SK-MEL-5 (cell line): ENCODE measurements at places on chromosomes 3 and 15. TPM values are rescaled to one million over a fixed set of nuclear protein-coding genes. Genes with fewer than 3 reads are reported as not detected.

Gene TAGLN3
- total RNA-seq = not detected in 2 replicates

Gene CFAP91
- not detected in 2 replicates for total RNA-seq

Gene KLF15
- total RNA-seq = 20.4 and 23.5 TPM in 2 replicates

Gene PHLDB2
- total RNA-seq = 36.2 and 36.9 TPM in 2 replicates

GRCh38 chr15:29924750-29925149, 102.5 kb upstream of the TJP1 start:
- no peak for DNase-seq

DNA sequence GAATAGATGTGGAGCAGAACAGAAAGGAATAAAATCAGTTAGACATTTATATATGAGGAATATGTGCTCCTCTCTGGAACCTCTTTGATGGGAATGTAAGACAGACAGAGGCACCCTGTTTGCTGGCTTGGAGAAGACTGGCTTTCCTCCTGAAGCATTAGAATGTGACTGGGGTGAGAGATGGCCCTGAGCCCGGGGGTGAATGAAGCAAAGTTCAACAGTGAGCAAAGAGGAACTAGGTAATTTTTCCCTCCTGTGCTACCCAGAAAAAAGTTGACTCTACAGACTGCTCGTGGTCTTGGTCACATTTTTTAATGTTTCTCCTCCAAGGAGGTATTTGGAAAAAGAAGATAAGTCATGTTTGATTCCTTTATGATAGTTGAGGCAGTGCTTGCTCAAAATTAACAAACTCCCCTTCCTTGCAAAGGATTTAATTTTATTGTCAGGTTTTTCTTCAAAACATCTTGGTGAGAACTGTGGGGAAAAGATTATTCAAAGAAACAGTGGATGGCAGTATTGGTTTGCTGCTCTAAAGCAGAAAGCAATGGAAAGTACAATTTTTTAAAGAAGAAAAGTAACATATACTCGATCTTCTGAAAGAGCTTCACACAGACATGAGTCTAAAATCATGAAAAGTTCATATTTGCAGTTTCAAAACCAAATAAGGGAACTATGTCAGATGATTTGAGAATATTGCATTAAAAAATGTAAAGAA, 370.4 kb upstream of the CDIN1 start:
- DNase-seq = no peak

GRCh38 chr3:180070925-180071324, 34.2 kb upstream of the PEX5L start:
- DNase-seq = no peak

GRCh38 chr3:143147707-143148106, 28.1 kb downstream of the CHST2 start:
- no peak for DNase-seq

DNA sequence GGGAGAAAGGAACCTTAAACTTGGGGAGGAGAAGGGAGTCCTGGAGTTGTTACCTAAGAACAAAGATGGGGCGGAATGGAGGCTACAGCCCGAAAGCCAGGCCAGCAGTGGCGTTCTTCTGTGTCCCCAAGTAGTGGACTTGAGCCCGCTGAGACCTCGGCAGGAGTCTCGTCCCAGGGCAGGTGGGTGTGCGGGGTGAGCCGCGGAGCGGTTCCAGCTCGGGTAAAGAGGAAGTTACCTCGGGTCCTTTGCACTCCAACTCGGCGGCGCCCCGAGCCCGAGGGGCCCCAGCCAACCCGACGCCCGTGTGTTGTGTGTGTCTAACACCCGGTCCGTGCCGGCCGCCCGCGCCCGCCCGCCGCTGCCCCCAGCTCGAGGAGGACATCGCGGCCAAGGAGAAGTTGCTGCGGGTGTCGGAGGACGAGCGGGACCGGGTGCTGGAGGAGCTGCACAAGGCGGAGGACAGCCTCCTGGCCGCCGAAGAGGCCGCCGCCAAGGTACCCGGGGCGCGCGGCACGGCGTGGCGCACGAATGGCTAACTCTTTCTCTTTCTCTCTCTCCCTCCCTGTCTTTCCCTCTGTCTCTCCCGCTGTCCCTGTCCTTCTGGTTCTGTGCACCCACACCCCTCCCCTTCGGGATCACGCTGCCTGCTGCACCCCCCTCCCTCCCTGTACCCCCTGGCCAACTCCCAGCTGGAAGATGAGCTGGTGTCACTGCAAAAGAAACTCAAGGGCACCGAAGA, 959 bp downstream of the TPM1 start:
- no peak for DNase-seq

- no peak for DNase-seq
These were observed 8.1 kb upstream of the MUC13 start for GRCh38 chr3:124942613-124943012.

GRCh38 chr3:15405448-15406050, 21.8 kb downstream of the METTL6 start:
- peak; percentile 78 for DNase-seq

GRCh38 chr3:123818921-123819429, 65.2 kb downstream of the MYLK start:
- DNase-seq = no peak

GRCh38 chr3:94460931-94461330, 398.1 kb downstream of the NSUN3 start:
- DNase-seq = peak; percentile 83

GRCh38 chr3:71122641-71123040, 460.9 kb downstream of the FOXP1 start:
- no peak for DNase-seq

DNA sequence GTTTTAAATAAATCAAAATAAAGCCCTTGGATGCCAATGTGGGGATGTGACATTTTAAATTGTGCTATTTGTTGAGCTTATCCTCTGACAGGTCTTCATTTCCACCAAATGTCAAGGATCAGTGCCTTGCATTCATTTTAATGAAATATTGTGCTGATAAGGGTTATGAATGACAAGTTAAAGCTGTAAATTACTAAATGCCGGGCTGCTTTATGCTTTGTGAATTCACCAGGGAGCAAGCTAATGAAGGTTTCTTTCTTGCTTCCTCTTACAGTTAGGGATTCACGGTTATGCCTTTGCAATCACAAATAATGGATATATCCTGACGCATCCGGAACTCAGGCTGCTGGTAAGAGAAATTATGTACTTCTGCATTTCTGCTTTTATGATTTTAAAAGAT, 81.7 kb downstream of the LRTM1 start:
- no peak for DNase-seq

DNA sequence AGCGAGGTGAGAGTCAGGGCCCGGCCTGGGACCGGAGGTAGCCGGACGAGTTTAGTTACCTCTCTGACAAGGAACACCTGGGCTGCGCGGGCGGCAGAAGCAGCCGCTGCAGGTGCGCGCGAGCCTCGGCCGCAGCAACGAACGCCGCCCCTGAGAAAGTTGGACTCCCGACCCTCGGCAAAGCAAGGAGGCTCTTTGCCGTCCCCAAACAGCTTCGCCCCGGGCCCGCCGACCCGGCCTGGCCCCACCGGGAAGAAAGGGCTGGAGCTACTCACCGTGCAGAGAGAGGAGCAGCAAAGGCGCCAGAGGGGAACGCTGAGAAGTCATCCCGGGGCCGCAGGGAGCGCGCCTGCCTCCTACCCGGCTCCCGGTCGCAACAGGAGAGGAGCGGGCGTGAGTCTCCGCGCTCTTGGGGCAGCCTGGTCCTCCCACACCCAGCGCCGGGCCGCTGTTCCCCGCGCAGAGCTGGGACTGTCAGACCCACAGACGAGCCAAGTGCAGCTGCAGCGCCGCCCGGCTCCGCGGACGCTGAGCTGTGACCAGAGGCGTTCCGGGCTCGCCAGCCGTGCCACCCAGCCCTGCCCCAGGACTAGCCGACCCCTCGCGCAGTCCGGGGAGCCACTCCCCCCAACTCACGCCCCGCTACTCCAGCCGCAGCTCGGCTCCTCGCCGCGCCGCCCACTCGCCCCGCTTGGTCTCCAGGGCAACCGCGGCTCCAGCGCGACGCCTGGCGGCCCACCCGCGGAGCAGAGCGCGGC, at the start of gene IGSF11:
TSS of gene IGSF11 (minus strand) at position 591 of the 758 bp plus-strand sequence. CDS start at position 327, 264 bp downstream.
- DNase-seq = peak; percentile 90

GRCh38 chr3:63976161-63976871, 47.0 kb downstream of the PSMD6 start:
- DNase-seq = no peak

DNA sequence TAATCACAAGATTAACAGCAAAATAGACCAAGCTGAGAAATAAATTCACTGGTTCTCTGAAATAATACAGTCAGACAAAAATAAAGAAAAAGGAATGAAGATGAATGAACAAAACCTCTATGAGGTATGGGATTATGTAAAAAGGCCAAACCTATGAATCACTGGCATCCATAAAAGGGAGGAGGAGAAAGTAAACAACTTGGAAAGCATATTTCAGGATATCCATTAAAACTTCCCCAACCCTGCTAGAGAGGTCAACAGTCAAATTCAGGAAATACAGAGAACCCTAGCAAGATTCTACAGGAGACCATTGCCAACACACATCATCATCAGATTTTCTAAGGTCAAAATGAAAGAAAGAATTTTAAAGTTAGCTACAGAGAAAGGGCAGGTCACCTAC, 649.7 kb upstream of the CBLB start:
- DNase-seq = no peak

- DNase-seq = no peak
These were observed 257.5 kb upstream of the LRTM1 start for GRCh38 chr3:55185380-55185779.

DNA sequence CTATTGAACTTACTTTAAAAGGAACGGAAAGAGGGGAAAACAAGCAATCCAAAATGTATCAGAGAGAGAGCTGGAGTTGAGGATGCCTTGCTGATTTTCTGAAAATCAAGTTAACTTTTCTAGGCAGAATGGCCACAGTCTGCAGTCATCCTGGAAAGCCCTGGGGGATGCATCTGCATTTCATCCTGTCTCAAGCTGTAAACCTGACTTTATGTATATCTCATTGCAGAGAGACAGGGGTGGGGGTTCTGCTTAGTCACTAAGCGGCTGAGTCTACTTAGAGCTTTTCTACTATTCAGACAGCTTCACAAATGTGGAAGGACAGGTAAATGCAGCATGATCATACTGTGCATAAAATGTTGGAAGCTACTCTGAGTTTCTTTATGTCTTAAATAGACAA, 41.4 kb downstream of the MRPS25 start:
- DNase-seq = no peak

DNA sequence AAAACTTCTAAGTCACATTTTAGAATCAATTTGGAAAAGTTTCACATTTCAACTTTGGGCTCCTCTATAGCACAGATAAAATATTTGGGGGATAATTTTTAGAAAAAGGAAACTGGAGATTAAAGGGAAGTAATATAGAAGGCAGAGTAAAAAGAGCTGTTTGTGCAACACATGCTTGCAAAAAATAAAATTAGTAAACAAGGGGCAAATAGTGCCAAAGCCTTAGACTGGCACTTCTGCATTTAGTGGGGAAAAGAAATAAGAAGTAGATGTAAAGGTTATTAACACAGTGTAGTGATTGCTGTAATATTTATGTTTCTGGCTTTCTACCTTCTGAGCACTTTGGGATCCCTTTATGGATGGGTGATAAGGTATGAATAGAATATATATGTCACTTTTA, 246.6 kb downstream of the CBLB start:
- no peak for DNase-seq

GRCh38 chr3:45153658-45154437, 7.7 kb upstream of the CDCP1 start:
- peak; percentile 48 for DNase-seq

DNA sequence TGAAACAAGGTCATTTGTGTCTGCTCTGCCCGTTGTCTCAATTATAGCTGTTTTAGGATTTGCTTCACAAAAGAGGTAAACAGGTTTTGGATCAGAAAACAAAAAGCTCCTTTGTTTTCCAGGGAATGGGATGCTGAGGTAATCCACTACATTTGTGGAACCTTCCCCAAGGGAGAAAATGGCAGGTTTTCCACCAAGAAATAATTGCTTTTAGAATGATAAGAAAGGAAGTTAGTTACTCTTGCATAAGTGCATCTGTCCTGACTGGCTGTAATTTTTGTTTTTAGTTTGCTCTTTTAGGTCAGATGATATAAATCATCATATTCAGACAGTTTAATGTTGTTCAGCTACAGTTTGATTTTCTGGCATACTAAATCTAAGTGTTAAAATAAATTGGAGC, 198.5 kb upstream of the COL8A1 start:
- peak; percentile 40 for DNase-seq

- DNase-seq = no peak
These were observed 41.1 kb upstream of the SKOR1 start for GRCh38 chr15:67784090-67784781.

- DNase-seq = no peak
These were observed 30.9 kb downstream of the HES1 start for GRCh38 chr3:194166682-194167479.

DNA sequence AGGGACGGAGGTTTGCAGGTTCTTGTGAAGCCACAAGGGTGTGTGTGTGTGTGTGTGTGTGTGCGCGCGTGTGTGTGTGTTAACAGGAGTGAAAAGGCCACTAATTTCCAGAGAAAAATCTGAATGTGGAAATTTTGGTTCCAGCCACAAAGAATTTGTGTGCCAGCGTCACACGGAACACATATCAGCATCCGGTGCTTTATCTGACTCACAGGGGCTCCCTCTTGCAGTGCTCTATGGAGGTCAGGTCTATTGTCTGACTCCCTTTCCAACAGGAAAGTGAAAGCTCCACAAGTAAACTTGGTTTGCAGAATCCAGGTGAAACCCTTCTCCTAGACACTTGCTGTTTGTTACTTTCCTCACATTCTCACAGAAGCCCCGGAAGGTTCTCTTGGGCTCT, 6.2 kb downstream of the CLDN11 start:
- DNase-seq = no peak

- DNase-seq = no peak
These were observed 3.2 kb downstream of the CD276 start for GRCh38 chr15:73687351-73687750.

GRCh38 chr3:28678086-28678485, 329.5 kb upstream of the AZI2 start:
- no peak for DNase-seq

DNA sequence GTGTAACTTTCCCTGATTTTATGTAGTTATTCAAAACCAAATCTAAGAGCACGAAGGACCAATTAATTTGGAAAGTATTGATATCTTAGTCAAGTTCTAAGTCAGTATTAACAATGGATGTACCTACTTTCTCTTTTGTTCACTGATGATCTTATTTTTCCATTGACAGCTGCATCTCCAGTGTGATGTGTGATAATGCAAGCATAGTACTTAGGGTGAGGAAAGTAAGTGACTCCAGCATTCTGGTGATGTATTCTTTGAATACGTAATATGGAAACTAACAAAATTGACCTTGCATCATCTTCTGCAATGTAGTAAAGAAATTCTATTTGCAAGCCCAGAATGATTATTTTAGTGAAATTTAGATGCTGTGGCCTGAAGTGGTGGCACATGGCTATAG, 22.4 kb downstream of the FBXW12 start:
- DNase-seq = no peak
